Gastrocnemius medialis (tissue), 4 donors: ENCODE measurements at places on chromosomes 16 and 17.

DNA sequence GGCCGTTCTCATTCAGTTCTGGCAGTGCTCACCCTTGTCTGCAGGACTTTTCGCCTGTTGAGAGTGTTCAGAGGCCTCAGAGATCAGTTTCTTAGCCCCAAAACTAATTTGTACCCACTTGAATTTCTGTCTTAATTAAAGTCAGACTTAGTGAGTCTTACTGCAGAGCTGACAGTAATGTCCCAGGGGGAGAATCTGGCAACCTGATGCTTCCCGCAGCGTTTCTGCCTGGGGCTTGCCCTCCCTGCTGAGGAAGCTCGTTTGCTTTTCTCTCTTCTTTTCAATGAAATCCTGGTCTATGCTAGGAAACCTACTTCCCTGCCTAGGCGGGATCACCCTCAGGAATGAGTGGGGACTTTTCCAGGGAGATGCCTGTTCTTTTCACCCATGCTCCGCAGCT is 25.3 kb downstream of the DBNDD1 start:
- H3K36me3 ChIP-seq = no peaks in the 10 kb centered on the region
- no peak for DNase-seq
- H3K27me3 ChIP-seq = no peaks in the 10 kb centered on the region
- no peaks in the 10 kb centered on the region for H3K4me1 ChIP-seq

DNA sequence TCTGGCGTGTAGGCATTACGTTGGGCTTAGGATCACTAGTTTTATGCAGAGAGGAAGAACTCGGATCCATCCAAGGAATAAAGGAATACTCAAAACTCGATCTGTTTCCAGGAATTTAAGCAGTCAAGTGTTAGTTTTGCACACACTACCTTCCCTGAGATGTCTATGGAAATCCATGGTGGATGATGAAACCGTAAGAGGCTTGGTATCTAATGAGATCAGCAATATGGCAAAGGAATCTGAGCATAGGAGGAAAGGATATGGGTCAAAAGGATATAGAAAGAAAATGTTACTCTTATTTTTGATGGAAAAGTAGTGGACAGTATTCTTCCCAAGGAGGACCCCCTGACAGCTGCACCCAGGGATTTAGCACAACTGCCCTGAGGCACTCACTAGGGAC is 59.6 kb downstream of the SMG6 start:
- peaks cover 36% of the 10 kb centered on the region for H3K4me1 ChIP-seq
- no peaks in the 10 kb centered on the region for H3K27me3 ChIP-seq
- no peaks in the 10 kb centered on the region for H3K36me3 ChIP-seq
- no peak overlapping the region for H3K4me3 ChIP-seq
- no peak for DNase-seq

GRCh38 chr16:23896832-23897821 is 61.3 kb downstream of the PRKCB start:
- H3K4me3 ChIP-seq = no peak overlapping the region
- H3K27me3 ChIP-seq = no peaks in the 10 kb centered on the region
- no peak overlapping the region for H3K27ac ChIP-seq

- H3K27ac ChIP-seq = no peak overlapping the region
- H3K27me3 ChIP-seq = no peaks in the 10 kb centered on the region
- peaks cover 18% of the 10 kb centered on the region for H3K4me1 ChIP-seq
- no peak for DNase-seq
- peaks cover 34% of the 10 kb centered on the region for H3K36me3 ChIP-seq
Measured at GRCh38 chr16:72018470-72018869, 9.9 kb downstream of the DHODH start.

DNA sequence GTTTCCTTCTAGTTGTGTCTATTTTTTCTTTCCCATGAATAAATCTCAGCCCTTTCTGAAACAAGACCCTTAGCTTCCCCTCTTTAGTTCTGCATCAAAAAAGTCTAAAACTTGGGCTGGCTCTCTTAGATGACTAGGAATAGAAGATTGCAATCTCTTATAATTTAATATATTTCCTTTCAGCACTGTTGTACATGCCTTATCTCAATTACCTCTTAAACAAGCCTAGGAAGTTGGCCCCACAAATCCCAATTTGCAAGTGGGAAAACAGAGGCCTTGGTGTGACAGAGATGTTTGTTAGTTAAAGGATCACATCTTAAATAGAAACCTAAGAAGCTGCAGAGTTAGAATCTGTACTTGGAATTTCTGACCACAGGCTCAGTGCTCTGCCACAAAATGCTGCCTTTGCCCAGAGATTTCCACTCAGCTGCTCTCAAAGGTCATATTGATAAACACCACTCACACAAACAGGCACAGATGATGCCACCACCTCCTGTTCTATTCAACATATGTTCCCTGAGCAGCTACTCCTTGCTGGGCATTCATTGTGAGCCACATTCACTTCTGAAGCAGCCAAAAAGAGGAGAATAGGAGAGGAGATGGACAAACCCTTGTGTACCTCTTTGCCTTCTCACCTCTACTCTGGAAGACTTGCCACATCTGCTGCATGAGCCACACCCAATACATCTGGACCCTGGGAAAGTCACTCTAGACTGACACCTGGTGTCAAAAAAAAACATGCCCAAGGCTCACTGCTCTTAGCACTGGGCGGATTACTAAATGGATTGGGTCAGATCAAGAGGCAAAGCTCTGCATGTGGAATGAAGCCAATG is 5.5 kb downstream of the CCDC182 start:
- H3K36me3 ChIP-seq = no peaks in the 10 kb centered on the region
- no peak for DNase-seq
- H3K4me1 ChIP-seq = no peaks in the 10 kb centered on the region
- H3K27me3 ChIP-seq = no peaks in the 10 kb centered on the region

DNA sequence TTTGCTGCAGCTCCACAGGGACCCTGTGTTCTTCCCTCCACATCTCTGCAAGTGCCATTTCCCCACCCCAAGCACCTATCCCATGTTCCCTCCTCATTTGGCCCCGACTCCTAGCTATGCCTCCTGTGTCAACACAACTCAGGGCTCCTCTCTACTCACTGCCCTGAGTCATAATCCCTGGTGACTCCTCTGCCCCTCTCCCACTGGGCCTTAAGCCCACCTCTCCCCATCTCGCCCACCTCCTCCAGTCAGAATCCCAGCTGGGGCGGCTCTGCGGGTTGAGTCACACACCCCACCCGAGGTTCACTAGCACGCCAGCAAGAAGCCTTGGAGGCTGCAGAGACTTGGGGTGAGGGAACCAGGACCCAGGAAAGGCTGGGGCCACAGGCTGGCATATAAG is 346.2 kb downstream of the FOXL1 start:
- H3K27ac ChIP-seq = no peak overlapping the region
- DNase-seq = no peak
- no peaks in the 10 kb centered on the region for H3K36me3 ChIP-seq
- peaks cover 7% of the 10 kb centered on the region for H3K4me1 ChIP-seq

- no peaks in the 10 kb centered on the region for H3K36me3 ChIP-seq
- no peak for DNase-seq
- no peak overlapping the region for H3K27ac ChIP-seq
- no peak overlapping the region for H3K4me3 ChIP-seq
- peaks cover 11% of the 10 kb centered on the region for H3K4me1 ChIP-seq
Measured at GRCh38 chr17:9256751-9257629, 235.7 kb downstream of the NTN1 start.

DNA sequence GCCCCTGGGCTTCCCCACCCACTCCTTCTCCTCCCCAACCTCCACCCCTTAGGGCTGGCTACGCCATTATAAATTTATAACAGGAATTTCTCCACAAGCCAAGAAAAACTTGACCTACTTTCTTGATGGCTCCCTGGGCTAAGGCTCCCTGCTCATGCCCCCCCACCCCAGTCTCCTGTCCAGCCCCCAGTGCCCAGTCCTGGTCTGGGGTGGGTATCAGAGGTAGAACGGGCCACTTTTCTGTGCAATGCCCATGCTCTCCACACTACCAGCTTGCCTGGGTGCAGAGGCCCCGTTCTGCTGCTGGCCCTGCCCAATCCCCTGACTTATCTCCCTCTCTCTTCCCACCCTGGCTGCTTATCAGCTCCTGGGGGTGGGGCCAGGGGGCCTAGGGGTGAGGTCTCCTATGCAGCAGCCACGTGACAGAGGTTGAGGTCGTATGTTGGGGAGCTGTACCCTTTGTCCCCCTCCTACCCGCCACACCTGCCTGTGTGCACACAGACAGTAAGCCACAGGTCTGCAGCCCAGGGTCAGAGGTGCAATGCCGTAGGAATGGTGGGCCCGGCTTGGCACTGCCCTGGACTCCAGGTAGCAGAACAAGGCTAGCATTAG is 10.1 kb downstream of the THRA start:
- H3K27ac ChIP-seq = peak overlapping the region; percentile 100
- DNase-seq = no peak
- H3K4me3 ChIP-seq = no peak overlapping the region

- no peak for DNase-seq
- no peaks in the 10 kb centered on the region for H3K4me1 ChIP-seq
- no peaks in the 10 kb centered on the region for H3K36me3 ChIP-seq
- H3K27me3 ChIP-seq = no peaks in the 10 kb centered on the region
- H3K4me3 ChIP-seq = no peak overlapping the region
- H3K27ac ChIP-seq = no peak overlapping the region
Measured at GRCh38 chr16:79090966-79091365, 509.6 kb downstream of the MAF start.

DNA sequence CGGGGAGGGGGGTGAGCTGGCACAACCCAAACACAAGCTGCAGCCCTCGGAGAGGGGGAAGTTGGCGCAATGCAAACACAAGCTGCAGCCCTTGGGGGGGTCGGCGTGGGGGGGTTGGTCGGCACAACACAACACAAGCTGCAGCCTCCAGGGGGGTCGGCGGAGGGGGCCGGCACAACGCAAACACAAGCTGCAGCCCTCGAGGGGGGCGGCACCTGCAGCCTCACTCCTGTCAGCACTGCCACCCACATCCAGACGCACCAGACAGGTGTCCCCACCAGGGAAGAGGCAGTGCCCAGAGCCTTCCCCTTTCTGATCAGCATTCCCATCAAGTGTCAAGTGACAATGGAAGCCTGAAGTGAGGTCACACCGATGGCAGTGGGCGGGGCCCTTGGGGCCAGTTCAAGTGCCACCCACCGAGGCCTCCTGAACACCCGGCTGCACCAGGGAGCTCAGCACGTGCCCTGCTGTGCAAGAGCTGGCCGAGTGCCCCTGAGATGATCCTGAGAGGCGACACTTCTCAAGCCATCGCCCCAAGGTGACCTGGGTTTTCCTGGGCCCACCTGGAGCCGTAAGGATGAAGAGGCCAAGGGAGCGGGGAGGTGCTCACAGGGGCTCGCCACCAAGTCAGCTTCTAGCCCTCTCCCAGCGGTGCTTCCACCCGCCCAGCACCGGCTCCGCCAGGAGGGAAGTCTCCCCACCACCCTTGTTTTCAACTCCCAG is 59.3 kb downstream of the KLHDC4 start:
- no peaks in the 10 kb centered on the region for H3K27me3 ChIP-seq
- no peaks in the 10 kb centered on the region for H3K4me1 ChIP-seq
- H3K36me3 ChIP-seq = peaks cover 44% of the 10 kb centered on the region
- no peak overlapping the region for H3K4me3 ChIP-seq
- no peak for DNase-seq

DNA sequence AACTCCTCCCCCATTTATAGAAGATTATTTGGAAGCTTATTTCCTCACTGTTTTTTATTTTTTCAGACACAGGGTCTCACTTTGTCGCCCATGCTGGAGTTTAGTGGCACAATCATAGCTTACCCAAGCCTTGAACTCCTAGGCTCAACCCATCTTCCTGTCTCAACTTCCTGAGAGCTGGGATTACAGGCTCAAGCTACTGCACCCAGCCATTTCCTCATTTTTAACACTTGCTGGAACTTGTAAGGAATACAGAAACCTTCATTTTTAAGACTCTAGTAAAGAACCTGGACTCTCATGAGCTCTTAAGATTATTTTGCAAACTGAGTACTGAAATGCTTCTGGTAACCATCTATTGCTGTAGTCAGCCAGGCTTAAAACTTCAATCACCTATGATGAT is 29.9 kb downstream of the KANSL1 start:
- DNase-seq = no peak
- H3K4me3 ChIP-seq = no peak overlapping the region
- no peaks in the 10 kb centered on the region for H3K27me3 ChIP-seq
- H3K4me1 ChIP-seq = peaks cover 81% of the 10 kb centered on the region
- H3K27ac ChIP-seq = no peak overlapping the region

DNA sequence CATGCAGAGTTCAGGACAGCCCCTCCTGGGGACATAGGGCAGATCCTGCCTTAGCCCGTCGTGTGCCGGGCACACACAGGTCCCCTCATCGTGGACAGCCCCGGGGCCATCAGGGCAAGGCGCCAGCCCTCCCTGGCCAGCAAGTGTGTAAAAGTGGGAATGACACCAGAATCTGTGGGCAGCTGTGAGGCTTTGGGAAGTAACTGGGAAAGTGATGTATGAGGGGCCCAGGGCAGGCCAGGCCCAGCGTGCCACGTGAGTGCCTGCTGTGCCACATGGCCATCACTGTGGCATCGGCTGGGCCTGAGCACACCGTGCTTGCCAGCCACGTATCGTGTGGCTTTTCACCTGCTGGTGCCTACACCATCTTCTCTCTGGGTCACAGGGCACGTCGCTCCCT is 26.6 kb downstream of the ACSF3 start:
- H3K36me3 ChIP-seq = peaks cover 67% of the 10 kb centered on the region
- no peaks in the 10 kb centered on the region for H3K27me3 ChIP-seq
- H3K27ac ChIP-seq = no peak overlapping the region
- no peaks in the 10 kb centered on the region for H3K4me1 ChIP-seq
- DNase-seq = no peak

DNA sequence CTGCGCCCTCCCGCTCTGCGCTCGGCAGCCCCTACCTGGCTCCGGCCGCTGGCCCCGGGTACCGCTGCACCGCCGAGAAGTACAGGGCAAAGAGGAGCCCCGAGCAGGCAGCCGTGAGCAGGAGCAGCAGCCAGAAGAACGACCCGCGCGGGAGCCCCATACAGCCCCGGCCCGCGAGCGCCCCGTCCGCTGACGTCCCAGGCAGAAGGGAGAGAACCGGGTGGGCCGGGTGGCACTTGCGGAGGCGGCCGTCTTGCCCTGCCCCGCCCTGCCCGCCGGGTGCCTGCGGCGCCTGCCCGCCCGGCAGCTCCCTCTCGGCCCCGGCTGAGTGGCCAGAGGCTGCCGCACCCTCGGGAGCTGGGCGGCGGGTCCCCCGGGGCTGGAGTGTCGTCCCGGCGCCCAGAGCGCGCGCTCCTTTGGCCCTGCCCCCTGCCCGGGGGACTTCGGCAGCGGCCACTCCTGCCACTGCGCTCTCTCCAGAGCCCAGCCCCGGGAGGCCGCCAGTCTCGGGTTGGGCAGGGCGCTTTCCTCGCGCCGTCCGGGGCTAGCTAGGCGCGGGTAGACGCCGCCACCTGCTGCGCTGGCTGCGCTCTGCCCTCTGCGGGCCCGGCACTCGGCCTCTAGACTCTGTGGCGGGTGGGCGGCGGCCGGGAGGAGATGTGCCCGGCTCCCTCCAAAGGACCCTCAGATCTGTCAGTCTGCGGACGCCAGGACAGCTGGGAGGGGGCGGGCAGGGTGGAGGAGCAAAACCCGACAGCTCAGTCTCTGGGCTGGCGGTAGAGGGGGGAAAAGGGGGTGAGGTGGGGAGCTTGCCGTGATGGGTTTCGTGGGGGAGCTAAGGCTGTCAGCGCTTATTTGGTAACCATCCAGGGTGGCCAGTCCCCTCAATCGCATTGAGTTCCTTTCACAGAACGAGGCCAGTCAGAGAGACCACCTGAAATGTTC is at the start of gene ST6GALNAC2:
ST6GALNAC2 (minus strand) TSS at position 212 of the 945 bp plus-strand sequence; CDS start at position 160, 52 bp downstream.
- peak; percentile 73 for DNase-seq
- peak within 1 kb of the TSS; percentile 69 for H3K27ac ChIP-seq
- no peaks in the 10 kb centered on the region for H3K27me3 ChIP-seq
- H3K4me3 ChIP-seq = peak within 1 kb of the TSS; percentile 87
- no peaks in the 10 kb centered on the region for H3K36me3 ChIP-seq
